ENCODE measurements at places on chromosomes 7 and 10.
A peak's percentile ranks its signal among the peaks of the same experiment; 100 is the strongest.

DNA sequence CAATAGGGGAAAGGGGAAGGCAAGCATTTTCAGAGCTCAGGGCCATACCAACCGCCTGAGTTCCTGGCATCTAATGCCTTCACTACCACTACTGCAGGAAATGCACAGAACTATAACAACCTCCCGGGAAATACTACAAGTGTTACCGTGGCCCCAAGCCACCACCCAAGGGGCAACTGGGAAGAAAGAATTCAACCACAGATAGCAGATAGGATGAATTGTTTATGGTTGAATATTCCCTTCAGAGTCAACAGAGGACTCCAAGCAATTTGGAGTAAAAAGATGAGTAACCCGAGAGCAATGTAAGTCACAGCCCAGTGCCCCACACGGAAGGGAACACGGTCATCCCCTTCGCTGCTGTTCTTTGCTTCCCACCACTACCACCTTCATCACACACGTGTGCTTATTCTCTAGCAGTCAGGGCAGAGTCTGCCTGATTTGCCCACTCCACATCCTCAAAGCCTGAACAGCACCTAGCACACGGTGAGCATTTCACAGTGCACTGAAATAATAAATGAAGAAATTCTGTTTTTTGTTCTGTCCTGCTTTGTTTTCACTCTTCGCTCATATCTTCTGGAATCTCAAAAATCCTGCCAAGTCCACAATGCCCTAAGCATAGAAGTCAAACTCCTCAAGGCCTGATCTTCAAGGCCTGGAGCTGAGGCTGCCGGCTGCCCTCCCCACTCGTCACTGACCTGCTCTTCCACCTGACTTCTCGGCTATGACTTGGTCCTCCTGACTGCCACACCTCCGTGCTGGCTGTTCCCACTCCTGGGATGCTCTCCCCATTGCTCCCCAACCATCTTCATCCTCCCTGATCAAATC, 221.1 kb downstream of the KCNMA1 start:
- DNase-seq, result no peak

GRCh38 chr7:19982841-19983835, 209.7 kb upstream of the TMEM196 start:
- peak; percentile 9 for DNase-seq

DNA sequence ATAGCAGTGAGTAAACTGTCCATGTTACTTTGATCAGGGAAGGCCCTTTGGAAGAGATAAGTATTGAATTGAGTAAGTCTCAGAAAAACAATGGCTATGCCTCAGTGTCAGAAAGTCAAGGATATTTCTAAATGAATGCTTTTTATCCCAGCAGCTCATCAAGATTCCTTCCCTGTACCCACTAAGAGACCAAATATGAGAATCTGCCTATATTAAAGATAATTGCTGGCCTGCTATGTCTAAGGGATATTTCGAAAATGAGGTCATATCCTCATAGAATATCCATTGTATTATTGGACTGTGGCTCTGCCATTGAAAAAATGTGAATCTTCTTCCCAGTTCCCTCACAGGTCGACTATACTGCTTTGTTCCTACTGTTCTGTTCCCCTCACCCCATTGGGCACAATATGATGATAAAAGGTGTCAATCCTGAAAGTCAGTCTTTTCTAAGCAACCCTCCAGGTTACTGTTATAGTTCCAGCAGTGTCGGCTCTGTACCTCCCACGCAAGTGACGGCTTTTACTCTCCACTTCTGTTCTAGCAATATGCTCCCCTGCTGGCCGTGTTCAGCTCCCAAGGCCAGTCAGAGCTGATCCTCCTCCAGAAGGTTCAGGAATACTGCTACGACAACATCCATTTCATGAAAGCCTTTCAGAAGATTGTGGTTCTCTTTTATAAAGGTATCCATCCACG, 51.7 kb downstream of the BZW2 start:
- no peak for DNase-seq

- no peak for DNase-seq
These were observed 1438.5 kb upstream of the CELF2 start for GRCh38 chr10:9579110-9579705.

- DNase-seq, result no peak
These were observed 29.1 kb upstream of the LRGUK start for GRCh38 chr7:134098072-134098471.

DNA sequence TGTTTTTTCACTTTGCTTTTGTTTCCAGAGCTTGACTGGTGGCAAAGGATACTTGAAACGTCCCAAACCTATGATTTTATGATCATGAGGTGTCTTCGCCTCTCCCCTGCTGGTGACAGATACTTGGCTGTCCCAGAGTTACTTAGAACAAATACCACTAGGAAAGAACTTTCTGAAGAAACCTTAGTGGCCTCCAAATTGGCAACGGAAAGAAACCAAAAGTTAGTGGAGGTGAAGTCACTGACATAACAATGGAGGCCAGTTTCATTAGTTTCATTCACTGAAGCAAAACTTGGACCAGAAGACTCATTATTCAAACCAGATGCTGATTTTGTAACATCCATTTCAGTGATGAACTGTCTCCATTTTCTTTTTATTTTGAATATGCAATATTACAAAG, 68.6 kb downstream of the JAZF1 start:
- no peak for DNase-seq

GRCh38 chr7:112540839-112541577, 60.2 kb downstream of the LSMEM1 start:
- DNase-seq, result no peak
